ENCODE measurements at places on chromosomes 7 and 10.

GRCh38 chr10:79022565-79023230, 46.1 kb upstream of the ZMIZ1 start:
- peak; percentile 81 for DNase-seq

- DNase-seq, result peak; percentile 10
These were observed 531 bp downstream of the IKZF1 start for GRCh38 chr7:50304911-50305582.

DNA sequence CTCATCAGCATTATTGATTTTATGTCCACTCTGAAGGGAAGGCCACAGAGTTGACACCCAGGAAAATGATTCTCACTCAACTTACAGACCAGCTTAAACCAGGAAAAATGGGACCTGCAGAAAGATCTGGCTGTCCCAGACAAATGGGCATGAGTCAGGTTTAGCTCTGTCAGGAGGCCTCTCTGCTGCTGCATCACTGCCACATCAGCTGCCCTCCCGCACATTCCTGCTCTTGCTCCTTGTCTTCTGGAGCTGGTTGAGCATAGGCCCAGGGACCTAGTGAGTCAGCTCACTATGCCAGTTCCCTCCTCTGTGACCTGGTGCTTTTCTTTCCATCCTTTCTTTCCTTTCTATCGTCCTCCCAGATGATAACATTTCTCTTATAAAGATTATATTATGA, 18.8 kb upstream of the SMNDC1 start:
- DNase-seq, result no peak

- DNase-seq, result peak; percentile 87
These were observed at the start of gene EGFR for GRCh38 chr7:55018361-55019190. Gene EGFR (plus strand): TSS chr7:55019017. CDS start chr7:55019278, 261 bp downstream.

GRCh38 chr10:129126982-129127381, 340.1 kb upstream of the MGMT start:
- no peak for DNase-seq

DNA sequence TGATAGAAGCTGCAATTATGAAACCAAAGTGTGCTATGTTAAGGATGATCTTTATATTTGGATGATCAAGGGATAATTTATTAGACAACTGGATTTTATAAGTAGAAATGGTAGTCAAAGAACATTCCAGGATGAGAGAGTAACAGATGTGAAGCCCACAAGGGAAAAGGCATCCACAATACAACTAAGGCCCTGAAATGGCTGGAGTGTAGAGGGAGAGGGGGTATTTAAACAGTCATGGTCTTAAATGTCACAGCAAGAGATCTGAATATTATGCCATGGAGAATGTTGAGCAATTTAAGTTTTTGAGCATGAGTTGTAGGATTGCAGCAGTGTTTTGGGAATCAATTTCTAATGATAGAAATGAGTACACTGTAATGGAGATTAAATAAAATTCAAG, 282.3 kb upstream of the DKK1 start:
- no peak for DNase-seq

DNA sequence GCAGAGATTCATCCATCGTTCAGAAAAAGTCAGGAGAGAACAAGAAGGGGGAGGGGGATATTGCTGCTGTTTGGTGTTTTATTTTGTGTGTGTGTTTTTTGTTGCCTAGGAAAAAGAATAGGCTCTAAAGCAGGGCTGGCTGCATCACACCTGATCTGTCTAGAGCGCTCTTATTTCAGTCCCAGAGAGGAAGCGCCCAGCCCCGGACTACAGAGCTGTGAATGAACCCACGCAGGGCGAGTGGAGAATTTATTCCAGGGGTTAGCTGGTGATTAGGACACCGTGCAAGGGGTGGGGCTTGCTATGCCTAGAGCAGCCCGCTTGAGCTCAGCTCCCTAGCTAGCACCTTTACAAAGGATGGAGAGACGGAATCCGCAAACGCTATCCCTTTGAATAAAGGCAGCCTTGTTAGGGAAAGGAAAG, 621 bp upstream of the FAM13C start:
- DNase-seq, result peak; percentile 77

- DNase-seq, result no peak
These were observed 20.8 kb upstream of the ADAM12 start for GRCh38 chr10:126408953-126409641.

DNA sequence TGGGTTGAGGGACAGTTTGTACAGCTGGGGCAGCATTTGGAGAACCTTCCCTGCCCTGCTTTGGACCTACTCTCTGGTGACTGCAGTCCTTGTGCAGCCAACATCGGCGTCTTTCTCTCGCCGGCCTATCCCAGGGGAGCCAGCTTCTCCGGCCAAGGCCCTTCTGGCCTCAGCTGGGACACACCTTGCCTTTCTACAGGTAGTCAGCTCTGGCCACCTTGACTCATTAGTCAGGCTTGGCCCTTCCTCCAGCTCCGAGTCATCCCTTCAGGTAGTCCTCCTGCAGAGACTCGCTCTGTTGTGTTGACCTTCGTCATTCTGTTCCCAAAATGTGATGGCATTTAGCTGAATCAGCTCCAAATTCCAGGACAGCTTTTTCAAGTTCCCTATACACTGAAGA, 145.0 kb upstream of the CHST15 start:
- DNase-seq, result no peak

DNA sequence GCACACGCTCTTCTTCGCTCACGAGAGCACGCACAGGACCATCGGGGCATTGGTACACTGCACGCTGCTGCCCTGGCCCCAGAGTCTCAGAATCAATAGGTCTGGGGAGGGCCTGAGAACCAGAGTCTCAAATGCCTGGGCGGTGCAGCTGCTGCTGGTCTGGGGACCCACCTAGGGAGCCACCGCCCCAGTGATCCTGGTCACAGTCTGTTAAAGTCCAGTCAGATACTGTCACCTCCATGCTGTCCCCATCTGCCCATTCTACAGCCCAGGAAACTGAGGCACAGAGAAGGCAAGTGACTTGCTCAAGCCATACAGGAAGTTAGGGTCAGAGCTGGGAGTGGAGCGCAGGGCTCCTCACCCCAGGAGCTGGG, 38.0 kb downstream of the ZCCHC24 start:
- no peak for DNase-seq

DNA sequence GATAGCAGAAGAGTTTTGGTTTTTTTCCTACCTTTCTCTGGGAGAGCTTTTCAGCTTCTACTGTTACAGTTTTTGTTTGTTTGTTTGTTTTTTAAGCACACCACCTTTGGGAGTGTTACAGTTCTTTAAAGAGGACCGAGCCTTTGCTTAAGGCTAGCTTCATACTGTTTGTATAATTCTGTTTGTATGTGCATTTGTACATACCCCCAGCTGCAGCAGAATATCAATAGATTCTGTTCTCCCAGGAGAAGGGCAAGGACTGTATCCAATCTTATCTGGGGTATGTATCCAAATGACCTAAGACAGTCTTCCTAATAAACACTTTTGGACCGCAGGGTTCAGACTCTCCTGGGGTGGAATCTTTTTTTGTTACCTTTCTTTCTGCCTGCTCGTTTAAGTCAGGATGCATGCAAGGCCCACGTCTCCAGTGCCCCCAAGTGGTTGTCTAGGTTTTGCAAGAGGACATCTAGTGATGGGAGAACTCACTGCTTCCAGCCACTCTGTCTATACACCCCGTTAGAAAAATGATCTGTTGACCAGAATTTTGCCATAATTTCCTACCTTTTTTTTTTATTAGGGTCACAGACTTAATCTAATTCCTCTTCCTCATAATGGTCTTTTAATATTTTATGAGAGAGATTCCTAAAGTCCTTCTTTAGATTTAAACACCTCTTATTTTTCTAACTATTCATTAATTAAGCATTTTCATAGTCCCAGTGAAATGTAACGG, 23.9 kb downstream of the NRF1 start:
- peak; percentile 83 for DNase-seq

DNA sequence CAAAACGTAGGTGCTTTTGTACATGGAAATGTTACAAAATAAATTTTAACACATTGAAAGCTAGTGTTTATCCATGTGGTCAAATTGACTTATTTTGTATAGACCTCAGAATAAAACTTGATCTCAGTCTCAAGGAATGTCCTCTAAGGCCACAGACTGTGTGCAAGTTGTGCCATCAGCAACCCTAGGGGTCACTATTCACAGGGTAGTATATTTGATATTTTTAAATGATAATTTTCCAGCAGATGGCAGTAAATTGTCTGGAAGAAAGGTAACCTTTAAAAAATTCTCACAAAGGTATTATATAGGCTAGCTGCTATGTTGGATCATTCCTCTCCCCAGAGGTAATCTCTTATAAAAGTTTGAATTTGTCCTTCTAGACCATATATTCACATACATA, 12.9 kb upstream of the SNX10 start:
- DNase-seq, result no peak

DNA sequence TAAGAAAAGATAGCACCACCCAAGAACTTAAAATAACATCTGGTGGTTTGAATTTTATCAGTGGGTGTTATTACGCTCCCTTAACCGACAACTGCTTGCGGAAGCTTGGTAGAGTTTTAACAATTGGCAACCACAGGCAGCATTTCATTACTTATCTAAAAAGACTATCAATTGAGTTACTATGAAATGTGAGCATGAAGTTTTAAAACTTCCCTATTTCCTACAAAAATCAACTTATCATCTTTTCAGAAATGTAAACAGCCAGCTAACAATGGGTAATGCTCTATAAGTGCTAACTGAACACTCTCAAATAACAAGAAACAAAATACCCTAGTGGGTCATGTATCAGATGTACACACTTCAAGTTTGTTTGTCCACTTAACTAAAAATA, 68.8 kb downstream of the OSBPL3 start:
- DNase-seq, result peak; percentile 13

GRCh38 chr10:62830679-62831078, 14.5 kb upstream of the EGR2 start:
- DNase-seq, result no peak

DNA sequence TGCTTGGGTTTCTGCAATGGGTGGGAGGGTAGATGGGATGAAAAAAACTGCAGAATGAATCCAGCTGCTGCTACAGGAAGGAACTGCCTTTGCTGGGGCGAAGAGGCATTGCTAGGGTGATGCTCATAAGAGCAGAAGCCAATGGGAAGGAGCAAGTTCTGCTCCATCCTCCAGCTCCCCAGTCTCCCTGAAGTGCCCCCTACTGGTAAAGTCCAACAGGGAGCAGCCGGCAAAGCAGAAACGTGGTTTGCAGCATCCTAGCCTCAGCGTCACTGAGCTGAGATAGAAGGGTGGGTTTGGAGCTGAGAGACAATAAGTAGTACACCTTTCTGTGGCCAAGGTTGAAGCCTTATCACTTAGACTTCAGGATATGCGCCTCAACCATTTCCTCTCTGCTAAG, 220.5 kb downstream of the CCSER2 start:
- no peak for DNase-seq

GRCh38 chr7:140242057-140243031, 65.6 kb upstream of the KDM7A start:
- DNase-seq, result no peak

DNA sequence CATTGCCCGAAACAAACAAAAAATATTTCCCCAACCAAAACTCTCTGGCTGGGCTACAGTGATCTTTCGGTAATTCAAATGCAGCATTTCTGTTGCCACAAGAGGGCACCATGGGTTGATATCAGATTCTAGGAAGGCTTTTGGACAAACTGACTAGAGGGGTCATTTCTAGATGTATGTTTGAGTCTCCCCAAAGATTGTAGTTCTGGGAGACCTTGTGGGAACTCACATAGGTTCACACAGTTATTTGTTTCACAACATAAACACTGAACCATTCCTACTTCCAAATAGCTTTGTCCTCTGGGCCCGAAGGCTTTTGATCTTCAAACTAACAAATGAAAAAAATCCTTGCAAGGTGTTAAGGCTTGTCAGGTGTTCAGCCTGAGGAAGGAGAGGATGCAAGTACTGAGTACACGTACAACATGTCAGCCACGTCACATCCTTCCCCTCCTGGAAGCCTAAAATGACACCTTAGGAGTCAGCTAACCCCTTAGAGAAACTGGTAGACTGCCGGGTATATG, 37.0 kb upstream of the IL15RA start:
- peak; percentile 61 for DNase-seq

DNA sequence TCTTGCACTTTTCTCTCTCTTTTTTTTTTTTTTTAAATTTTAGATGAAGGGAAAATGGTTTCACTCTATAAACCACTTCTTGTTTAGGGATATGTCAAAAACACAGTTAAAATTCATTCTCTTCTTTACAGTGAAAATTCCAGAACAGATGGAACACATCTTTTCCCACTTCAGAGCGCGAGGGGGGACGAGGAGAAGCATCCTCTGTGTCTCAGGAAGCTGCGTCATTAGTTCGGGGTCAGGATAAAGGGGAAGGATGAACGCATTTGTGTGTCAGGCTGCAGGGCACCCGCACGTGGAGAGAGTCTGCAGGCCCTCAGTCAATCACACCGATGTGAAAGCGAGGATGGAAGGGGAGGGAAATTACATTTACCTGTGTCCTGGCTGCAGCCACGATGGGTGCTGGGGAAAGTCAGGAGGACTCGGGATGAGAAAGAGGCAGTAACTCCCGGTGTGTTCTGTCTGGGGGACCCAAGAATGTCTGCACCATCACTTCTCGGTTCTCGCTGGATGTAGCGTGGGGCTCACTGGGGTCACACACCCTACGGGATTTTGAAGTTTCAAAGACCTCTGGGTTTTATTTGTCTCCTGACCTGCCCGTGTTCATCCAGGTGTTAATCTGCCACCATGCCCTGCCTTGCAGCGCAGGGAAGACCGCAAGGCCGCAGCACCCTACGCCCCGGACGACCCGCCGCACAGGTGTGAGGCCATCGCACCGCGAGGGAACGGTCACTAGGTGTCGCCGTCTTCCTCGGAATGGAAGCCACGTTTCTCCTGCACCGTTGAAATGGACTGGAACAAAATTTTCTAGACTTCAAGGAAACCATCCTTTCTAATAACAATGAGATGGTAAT, 66.7 kb upstream of the PITRM1 start:
- DNase-seq, result peak; percentile 74

- DNase-seq, result no peak
These were observed 10.9 kb downstream of the CALCR start for GRCh38 chr7:93563584-93563983.

GRCh38 chr7:106982415-106982814, 62.1 kb upstream of the PRKAR2B start:
- DNase-seq, result no peak

DNA sequence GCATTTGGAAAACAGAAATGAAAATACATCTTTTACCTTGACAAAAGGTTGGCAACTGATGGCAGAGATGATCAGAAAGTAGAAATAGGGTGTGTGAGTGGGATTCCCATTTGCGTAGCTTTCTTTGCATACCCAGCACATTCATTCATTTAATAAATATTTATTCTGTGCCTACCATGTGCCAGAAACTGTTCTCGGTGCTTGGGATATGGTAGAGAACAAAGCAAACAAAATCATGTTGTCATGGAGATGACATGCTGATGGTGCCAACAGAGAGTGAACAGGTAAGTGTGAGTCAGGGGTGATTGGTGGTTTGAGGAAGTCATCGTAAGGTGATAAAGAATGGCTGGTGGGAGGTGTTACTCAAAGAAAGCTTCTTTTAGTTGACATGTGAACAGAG, 45.4 kb downstream of the CACNB2 start:
- DNase-seq, result no peak

- DNase-seq, result peak; percentile 11
These were observed 91.6 kb downstream of the SEMA3C start for GRCh38 chr7:80827239-80827633.

DNA sequence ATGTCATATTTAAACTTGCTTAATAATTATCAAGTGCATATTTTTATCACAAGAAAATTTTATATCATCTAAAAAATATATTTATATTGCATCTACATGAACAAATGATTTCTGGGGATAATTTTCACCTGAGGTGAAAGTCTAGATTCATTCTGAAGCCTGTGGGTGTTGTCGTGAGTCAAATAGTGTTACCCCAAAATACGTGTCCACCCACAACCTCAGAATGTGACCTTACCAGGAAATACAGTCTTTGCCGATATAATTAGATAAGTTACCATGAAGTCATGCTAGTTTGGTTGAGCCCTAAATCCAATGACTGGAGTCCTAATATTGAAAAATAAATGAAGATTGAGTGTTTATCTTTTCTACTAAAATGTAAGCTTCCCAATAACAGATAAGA, 203.0 kb upstream of the MDFIC start:
- no peak for DNase-seq
